T-helper 2 cell treated with Interferon-gamma antibody and Interleukin-4, amounts not matched to agents 5 μg/mL and 100 μg/mL, for 36 hours (primary cell): ENCODE measurements at places on chromosomes 5 and 9.

DNA sequence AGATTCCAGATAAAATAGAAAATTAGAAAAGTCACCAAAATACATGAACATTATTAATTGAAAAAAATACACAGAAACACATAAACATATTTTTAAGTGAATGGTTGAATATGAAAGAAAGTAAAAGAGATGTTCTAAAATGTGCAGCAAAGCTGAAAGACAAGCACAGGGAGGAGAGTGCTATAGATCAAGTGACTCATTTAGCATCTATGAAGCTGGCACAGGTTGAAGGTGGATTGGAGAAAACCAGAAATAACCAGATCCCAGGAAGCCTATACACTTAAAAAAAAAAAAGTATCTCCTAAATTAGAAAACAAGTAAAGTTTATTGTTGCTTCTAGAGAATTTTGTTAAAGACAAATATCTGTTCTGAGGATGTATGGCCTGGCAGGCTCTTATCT is 338.9 kb downstream of the CDH12 start:
- DNase-seq, result no peak

DNA sequence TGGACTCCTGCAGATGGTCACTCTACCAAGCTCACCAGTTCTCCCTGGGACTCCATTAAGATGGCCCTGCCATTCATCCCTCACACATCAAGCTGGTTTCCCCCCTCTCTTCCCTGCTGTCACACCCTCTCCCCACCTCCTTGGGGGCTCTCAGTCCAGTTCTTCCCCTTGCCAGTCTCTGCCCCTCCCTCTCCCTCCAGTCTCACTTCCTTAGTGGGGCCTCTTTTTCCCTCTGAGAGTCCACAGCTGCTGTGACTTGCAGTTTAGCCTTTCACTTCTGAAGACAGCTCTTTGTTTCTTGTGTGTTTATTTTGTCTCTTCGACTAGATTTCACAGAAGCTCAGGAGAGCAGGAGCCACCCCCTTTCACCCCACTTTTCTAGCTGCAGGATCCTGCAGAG is 10.5 kb downstream of the DOCK2 start:
- no peak for DNase-seq

DNA sequence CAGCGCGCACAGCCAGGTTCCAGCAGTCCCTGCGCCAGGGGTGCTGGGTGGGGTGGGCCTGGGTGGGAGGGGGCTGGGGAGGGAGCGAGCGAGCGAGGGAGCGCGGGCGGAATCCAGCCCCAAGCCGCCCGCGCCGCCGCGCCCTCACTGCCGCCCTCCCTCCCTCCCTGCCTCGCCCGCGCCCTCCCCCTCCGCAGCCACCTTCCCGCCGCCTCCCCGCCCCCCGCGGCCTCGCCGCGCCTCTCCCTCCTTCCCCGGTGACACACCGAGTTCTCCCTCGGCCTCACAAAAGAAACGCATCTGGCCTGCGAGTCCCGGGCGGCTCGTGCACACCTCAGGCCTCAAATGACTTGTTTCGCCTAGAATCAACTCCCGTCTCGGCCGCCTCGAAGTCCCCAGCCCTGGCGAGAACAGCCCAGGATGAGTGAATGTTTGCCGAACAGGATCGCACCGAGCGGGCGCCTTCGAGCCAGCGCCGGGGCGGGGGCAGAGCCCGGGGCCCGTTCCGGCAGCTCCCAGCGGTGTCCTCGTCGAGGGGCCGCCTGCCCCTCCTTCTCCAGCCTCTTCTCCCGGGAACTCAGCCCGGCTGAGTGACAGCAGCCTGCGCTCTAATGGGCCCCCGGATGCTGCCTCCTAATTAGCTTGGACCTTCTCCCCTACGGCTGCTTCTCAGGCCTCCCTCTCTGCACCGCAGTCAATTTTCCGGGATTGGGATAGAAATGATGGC is 371 bp upstream of the PITX1 start:
- peak; percentile 17 for DNase-seq

DNA sequence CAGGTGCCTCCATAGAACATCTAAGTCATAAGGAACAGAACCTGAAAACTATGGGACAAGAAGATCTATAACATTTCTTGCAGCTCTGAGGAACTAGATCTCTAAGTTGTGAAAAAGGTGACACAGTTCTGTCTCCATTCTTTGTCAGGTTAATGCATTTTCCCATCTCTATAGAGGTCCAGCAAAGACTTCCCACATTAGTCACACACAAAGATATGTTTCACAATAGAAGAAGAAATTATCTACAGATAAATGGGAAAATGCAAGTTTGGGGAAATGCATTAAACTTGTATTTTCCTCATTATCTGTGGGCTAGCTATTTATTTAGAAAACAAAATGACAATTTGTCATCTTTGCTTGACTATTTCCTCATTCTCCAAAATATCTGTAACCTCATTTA is 458.6 kb upstream of the PAPPA start:
- no peak for DNase-seq

- no peak for DNase-seq
These were observed 124.3 kb downstream of the UGCG start for GRCh38 chr9:112020680-112021596.

DNA sequence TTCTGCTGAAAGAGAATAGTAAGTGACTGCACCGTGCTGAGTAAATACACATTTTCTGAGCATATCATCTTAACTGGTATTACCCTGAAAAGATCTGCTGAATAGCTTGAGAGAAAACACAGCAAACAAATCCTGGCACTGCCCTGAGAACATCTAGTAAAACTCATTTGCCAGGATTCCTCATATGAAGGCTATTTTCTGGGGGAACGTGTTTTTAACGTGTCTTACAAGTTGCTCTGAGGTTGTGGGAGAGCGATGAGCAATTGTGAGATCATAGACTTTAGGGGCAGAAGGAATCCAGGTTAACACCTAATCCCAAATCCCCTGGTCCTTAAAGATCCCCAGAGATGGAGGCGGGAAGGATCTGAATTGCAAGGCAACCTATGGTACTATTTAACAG is 331.9 kb upstream of the RFX3 start:
- no peak for DNase-seq

- DNase-seq, result no peak
These were observed 14.3 kb downstream of the OTULINL start for GRCh38 chr5:14595891-14596290.

DNA sequence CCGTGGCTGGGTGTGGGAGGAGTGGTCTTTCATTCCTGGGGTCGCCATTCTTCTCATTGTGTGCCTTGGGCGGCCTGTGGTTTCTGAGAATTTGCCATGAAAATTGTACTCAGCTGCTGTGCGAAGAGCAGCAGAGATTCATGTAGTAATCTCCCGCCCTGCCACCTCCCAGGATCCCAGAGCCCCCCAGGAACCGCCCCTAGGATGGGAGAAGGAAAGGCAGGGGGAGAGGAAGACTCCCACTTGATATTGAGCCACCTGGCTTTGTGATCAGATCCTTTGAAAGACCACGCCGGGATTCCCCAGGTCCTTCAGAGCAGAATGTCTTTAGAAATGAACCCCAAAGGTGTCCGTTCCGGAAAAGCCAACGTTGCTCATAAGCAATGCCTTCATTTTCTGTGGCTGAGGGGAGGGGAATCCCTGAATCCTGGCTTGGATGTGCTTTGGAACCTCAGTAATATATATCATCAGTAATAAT is 27.6 kb downstream of the NEURL1B start:
- DNase-seq, result no peak

DNA sequence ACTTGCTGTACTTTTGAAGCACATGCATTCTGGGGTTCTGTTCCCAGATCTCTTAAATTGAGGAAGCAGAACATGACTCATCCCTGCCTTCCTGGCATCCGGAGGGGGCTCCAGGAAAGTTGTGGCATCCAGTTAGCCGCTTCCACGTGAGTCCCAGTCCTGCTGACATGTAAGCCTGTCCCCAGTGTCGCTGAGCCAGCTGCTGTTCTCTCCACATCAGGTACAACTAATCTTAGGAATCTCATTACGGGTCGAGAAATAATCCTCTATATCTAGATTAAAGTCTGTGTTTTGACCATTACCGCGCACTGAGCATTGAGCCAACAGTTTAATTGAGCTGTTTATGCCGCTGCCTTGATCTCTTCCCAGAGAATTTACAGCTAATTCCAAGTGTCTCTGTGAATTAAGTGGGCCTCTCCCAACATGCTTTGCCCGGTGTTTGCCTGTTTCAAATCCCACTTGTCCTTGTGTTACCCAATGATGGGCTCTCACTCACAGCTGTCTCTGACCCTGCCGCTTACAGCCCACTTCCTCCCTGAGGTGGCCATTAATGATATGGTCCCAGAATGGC is 10.5 kb upstream of the SHB start:
- no peak for DNase-seq

DNA sequence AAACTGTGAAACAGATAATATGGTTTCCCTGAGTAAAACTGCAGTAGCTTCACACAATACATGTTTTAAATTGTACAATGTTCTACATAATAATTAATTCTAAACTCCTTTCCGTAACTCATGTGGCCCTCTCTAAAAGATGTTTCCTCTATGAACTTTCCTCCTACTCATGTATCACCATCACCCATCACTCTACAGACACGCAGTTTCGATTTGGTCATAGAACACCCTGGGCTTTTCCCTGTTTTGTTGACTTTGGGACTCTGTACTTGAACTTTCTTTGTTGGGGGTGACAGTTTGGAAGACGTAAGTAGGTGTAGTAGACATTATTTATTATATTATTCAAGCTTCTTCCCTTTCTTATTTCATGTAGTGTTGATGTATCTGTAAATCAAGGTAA is 44.1 kb upstream of the GABRA6 start:
- DNase-seq, result no peak

DNA sequence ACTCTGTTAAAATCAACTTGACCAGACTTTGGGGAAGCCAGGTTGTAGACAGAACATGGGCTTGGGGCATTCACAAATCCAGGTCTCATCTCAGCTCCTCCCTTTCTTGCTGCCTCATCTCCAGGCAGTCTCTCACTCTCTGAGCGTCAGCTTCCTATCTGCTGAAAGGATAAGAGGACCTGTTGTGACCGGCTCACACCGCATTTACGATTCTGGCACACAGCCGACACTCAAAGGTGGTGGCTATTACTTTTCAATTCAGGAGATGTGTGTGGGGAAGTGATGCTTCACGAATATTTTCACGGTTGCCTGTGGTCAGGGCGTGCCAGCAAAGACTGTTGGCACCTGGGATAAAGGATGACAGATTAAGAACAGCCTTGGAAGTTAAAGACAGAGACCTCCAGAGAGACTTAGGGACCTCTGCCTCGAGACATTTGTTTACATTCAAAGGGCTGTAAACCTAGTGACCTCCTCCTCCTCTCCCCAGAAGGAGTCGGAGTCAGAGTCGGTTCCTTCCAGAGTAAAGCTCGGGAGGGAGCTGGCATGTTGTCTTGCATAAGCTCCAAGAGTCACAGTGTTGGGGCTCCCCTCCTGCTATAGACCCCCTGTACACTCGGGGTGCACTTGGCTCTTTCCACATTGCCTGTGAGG is 83.2 kb downstream of the AK8 start:
- DNase-seq, result no peak
